ENCODE measurements at places on chromosomes 6 and 20.

- DNase-seq, result no peak
Measured at GRCh38 chr6:116127771-116128493, 2.0 kb upstream of the COL10A1 start.

DNA sequence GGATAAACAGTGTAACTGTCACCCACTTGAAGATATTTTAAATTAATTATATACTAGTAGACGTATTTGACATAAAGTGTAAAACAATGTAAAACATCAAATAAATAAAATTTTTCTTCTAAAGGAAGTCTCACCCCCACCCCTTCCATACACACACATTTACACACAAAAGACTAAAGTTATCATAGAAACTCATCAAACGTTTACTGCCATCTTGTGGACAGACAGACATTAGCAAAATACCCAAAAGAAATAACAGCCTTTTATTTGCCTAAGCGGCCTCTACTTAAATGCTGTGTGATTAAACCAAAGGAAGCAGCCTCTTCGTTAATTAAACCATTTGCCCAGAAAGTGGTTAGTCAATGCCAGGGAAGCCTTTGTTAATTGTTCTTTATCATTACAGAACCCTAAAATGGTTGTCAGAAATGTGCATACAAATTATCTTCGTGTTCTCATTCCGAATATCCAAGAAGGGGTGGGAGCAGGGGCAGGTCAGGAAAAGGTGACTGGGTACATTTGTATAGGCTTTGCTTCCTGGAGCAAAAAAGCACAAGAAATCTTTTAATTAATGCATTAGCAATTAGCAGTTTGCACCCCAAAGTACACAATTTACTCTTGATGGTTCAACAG lies 176.2 kb upstream of the SASH1 start:
- peak; percentile 60 for DNase-seq

DNA sequence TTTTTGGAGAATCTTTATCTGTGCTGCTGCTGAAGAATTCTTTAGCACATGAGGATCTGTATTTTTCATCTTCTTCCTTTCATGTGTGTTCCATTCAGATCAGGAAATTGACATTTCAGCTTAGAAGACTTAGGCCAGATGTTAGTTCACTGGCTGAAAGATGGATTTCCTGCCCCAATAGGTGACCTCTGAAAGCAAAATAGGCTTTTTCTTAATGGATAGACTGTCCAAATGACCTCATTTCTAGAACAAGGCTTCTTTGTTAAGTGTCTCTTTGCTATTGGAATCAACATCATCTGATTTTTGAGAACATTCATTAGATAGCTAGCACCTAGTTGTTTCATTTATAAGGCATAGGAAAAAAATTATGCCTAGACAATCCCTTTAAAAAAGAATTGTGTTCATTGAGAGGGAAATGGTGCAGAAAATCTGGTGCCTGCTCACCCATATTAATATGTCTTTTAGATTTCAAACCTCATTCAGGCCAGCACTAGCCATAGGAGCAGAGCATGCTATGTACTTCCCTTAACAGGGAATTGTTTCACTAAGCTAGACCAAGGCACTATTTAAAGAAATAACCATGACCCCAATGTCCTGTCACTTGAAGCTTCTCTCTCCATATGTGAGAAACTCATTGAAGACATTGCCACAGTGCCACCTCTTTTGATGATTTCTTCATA lies 13.6 kb upstream of the SASH1 start:
- no peak for DNase-seq

DNA sequence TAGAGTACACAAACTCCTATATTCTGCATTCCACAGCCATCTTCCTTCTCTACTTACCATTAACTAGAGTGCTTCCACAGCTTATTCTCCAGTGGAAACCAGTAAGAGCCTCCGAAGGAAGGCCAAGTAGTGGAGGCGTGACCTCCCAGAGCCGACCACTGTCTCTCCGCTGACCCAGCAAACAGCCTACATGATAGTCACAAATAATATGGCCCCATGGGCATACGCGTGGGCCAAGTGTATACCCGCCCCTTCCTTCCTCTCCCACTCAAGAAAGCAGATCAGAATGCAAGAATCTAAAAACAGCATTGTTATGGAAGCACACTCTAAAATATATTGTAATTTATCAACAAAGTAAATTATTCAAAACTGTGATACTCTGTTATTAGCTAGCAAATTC lies 526.6 kb upstream of the JARID2 start:
- no peak for DNase-seq

- DNase-seq, result no peak
Measured at GRCh38 chr20:6940048-6940447, 172.6 kb downstream of the BMP2 start.

- no peak for DNase-seq
Measured at GRCh38 chr6:46175446-46175845, 4.7 kb upstream of the ENPP5 start.

- DNase-seq, result no peak
Measured at GRCh38 chr20:18202966-18203365, 65.3 kb downstream of the KAT14 start.

DNA sequence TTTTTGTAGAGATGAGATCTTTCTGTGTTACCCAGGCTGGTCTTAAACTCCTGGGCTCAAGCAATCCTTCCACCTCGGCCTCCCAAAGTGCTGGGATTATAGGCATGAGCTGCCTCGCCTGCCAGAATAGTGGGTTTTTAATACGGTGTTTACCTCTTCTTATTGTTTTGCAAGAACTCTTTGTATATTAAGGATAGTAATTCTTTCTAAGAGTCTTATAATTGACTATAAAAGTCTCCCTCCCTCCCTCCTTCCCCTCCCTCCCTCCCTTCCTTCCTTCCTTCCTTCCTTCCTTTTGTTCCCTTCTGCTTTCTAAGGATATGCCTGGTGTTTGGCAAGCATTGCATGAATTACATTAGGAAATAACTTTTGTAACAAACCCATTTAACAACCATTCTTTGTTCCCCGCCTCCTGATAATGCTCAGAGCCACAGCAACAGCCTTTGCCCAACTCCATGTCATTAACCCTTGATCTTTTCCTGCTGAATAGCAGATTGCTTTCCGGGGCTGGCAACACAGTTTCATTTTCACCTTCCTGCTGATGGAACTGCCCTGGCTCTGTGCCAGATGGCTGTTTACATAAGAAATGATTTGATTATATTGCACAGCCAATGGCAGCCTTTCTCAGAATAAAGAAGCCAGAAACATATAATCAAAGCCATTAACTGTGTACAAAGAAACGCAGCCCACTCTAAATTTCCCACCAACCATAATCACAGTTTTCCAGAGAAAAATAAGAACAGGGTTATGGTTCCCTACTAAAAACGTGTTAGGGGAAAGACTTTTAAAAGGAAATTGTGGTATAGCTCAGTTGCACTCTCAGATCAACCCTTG lies 143.7 kb upstream of the PTPN1 start:
- peak; percentile 52 for DNase-seq

- peak; percentile 19 for DNase-seq
Measured at GRCh38 chr20:46056970-46057855, 28.2 kb downstream of the SLC12A5 start.

Measured in astrocyte of the cerebellum (primary cell).